ENCODE measurements at places on chromosomes 13 and 19. TPM values are rescaled to one million over a fixed set of nuclear protein-coding genes. Genes with fewer than 3 reads are reported as not detected.

GRCh38 chr19:35347930-35348298 lies 212 bp downstream of the FFAR1 start:
- DNase-seq = peak; percentile 42

The MEIOSIN gene
- not detected for total RNA-seq

DNA sequence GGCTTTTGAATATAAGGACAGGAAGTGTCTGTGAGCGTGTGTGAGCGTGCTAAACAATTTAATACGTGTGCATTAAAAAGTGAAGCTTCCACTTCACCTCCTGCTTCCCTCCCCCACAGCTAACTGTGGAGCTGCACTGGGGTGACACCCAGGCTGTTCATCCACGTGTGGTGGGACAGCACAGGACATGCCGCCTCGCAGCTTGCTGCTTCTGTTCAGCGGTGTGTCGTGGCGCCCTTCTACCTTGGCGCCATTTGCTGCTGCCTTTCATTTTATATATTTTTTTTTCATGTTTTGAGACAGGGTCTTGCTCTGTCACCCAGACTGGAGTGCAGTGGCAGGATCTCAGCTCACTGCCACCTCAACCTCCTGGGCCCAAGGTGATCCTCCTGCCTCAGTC lies 63.3 kb downstream of the MCF2L start:
- DNase-seq = no peak

The EEF2 gene
- total RNA-seq = 2,114 TPM

GRCh38 chr19:6219147-6219525 lies 60.6 kb downstream of the MLLT1 start:
- DNase-seq = no peak

GRCh38 chr19:13460045-13460444 lies 46.2 kb downstream of the CACNA1A start:
- DNase-seq = no peak

- DNase-seq = no peak
These were observed 3.3 kb upstream of the RASA3 start for GRCh38 chr13:114135731-114136171.

DNA sequence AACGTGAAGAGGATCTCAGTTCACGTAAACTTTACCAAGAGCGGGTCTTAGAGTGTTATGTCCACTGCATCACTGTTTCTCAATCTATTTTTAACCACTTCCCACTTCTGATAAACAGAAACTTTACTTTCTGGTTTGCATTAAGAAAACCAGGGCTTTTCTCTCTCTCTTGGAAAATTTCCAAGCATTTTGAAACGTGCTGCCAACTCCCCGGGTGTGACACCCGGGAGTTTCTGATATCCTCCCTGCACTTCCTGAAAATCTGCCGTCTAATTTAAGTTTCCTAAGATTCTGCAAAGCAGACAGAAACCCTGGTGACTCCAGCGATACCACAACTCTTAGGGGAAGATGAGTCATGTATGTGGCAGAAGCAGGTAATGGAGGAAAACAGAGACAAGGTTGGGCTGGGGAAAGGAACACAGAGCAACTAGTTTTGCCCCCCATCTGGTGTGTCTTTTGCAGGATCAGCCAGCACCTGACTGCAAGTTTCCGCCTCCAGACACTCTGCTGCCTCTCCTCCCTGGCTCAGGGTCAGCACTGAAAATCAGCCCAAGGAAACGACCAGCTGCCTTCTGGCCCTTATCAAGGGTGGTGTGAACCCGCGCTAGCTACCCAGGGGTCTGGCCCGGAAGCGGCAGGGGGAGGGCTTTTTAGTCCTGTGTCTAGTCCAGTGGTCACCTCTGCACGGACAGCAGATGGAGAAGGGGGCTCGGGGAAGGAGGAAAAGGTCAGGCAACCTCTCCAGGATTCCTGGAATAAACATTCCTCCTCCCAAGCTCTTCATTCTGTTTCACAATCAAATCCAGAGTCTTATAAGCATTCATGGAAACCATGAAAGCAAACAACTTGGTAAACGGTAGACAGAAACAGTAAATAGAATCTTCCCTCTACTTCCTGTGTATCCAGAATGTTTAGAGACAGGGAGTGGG lies 11.3 kb upstream of the FFAR2 start:
- no peak for DNase-seq

DNA sequence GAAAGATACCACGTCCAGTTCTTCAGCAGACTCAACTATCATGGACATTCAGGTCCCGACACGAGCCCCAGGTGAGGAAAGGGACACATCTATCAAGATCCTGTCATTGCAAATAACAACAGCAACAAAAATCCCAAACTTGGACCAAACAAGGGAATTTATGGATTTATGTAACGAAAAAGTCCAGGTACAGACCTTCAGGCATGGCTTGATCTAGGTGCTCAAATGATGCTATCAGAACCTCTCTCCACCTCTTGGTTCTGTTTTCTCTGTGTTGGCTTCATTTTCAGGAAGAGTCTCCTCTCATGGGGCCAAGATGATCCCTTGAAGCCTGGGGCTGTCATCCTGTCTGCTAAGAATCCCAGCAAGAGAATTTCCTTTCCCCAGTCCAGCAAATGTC lies 2.9 kb downstream of the FXYD5 start:
- DNase-seq = no peak

The LIN37 gene
- 21.5 TPM for total RNA-seq

The KLC3 gene
- 110 TPM for total RNA-seq

DNA sequence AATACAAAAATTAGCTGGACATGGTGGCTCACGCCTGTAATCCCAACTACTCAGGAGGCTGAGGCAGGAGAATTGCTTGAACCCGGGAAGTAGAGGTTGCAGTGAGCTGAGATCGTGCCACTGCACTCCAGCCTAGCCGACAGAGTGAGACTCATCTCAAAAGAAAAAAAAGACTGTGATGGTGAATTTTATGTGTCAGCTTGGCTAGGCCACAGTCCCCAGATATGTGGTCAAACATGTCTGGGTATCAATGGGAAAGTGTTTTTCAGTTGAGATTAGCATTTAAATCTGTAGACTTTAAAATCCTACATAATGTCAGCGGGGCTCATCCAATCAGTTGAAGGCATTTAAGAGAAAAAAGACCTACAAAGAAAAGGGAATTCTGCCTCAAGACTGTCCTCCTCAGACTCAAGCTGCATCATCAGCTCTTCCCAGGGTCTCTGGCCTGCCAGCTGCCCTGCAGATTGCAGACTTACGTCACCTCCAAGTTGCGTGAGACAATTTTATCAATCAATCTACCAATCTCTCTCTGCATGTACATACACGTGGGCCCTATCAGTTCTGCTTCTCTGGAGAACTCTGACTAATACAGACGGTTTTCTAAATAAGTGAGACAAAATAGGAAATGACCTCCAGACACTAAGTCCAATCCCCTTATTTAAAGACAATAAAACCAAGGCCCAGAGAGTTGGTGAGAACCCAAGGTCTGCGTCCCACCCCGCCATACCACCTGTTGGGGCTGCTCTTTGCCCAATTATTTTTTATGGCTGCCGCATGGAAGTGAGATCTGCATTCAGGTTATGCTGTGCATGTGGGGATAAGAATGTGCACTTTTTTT lies 99.2 kb downstream of the ABCC4 start:
- DNase-seq = no peak

DNA sequence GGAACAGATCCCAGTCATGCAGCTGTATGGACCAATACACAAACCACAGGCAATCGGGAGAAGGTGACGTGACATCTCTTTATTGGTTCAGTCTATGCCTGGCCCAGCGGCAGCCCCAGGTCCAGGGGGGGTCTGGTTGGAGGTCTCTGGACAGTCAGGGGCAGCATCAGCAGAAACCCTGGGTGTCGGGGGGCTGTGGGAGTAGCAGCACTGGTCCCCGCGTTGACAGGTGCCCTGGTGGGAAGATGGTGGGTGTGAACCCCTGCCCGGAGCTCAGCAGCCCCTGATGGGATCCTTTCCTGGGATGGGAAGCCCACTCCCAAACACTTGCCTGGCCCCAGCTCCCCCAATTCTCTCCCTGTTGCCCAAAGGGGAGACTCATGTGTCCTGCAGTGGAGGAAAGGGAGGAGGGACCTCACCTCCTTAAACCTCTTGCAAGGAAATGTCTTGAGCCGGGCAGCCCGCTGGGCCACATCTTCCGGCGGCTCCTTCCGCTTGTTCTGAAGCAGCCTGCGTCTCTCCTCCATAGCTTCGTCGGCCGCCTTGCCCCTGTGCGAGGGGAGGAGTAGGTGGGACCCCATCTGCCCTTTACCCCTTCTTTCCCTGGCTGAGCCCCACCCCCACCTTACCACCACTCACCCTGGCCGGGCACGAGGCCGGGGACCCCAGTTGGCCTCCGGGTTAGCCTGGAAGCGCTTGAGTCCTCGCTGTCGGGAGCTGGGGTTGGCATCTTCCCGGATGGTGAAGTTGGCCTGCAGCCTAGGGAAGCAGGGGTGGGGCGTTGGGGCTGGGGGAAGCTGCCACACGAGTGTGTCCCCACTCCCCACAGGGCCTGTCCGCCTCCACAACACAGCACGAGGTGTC lies 2.4 kb upstream of the LYL1 start:
- DNase-seq = no peak

The FFAR2 gene
- 0.30 TPM for total RNA-seq

The TLE6 gene
- total RNA-seq = 0.23 TPM

GRCh38 chr13:106143392-106143791 lies 392.1 kb downstream of the EFNB2 start:
- DNase-seq = no peak

The GSX1 gene
- total RNA-seq = not detected

- no peak for DNase-seq
These were observed 20.3 kb upstream of the KPNA3 start for GRCh38 chr13:49812812-49813211.

GRCh38 chr19:7559102-7559501 lies 23.6 kb downstream of the PNPLA6 start:
- DNase-seq = no peak

DNA sequence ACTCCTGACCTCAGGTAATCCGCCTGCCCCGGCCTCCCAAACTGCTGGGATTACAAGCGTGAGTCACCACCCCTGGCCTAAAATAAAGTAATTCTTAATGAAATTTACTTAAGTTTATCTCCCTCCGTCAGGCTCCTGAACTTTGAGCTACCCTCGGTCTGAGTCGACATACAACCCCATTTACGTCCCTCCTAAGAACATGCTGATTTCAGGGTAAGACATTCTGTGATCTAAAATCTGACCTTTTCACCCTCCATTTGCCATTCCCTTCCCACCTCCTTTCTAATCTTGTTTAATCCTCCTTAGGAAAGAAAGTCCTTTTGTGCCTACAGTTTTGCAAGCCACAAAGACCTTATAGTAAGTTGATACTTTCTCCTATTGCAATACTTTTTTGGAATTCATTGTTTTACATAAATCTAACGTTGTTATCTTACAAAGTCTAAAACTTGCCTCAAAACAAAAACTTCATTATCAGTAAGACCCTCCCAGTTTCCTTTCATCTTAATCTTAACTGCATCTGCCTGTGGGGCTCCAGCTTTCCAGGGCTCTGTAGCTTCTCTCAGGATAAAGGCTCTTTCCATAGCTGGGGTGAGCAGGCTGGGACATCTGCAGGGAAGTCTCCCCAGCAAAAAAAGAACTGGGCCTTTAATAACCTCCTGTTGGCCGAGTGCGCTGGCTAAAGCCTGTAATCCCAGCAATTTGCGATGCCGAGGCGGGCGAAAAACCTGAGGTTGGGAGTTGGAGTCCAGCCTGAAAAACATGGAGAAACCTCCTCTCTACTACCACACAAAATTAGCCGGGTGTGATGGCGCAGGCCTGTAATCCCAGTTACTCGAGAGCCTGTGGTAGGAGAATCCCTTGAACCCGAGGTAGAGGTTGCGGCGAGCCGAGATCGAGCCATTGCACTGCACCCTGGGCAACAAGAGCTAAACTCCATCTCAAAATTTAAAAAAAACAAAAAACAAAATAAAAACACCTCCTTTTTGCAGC lies 143.1 kb downstream of the ZNF737 start:
- DNase-seq = no peak

DNA sequence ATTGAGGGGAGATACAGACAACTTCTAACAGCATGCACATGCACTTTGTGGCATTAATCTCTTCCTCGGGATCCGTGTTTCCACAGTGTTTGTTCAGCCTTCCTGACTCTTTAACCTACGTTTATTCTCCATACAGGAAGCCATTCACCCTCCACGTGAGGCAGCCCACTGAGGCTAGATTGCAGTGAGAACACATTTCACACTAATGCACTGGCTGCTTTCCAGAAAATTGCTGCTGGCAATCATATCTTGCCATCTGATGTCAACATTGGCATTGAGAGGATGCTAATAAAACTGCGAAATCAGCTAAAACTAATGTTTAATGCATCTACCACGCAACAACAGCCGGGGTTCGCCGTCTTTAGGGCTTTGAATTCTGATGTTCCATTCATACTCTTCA lies 30.0 kb downstream of the DCLK1 start:
- no peak for DNase-seq

DNA sequence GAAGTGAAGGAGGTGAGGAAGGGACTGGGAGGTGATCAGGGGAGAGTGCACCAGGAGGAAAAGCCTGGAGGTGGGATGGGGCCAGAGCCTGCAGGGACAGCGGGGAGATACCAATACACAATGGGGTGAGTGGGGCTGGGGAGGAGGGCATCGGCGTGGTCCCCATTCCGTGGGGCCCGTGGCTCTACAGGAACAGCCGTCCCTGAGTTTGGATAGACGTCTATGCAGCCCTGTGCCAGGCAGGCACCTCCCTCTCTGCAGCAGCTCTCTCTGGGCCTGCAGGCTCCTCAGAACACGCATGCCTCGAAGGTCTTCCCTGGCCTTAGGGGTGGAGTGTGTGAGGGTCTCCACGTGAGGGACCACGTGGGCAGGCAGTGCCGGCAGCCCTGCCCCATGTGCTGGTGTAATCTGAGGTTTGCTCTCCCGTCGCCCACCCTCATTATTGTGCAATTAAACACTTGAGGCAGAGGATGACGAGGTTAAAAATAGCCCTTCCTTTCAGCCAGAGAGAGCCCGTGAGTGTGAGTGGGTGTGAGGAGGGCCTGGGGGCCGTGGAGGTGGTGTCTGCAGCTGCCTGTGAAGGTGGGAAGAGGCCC lies 16.5 kb downstream of the C2CD4C start:
- no peak for DNase-seq

GRCh38 chr13:34347784-34348573 lies 530.0 kb downstream of the RFC3 start:
- no peak for DNase-seq

Data from suprapubic skin (tissue), 4 donors.